ENCODE measurements at places on chromosomes 5 and 9. TPM values are rescaled to one million over a fixed set of nuclear protein-coding genes. Genes with fewer than 3 reads are reported as not detected.

DNA sequence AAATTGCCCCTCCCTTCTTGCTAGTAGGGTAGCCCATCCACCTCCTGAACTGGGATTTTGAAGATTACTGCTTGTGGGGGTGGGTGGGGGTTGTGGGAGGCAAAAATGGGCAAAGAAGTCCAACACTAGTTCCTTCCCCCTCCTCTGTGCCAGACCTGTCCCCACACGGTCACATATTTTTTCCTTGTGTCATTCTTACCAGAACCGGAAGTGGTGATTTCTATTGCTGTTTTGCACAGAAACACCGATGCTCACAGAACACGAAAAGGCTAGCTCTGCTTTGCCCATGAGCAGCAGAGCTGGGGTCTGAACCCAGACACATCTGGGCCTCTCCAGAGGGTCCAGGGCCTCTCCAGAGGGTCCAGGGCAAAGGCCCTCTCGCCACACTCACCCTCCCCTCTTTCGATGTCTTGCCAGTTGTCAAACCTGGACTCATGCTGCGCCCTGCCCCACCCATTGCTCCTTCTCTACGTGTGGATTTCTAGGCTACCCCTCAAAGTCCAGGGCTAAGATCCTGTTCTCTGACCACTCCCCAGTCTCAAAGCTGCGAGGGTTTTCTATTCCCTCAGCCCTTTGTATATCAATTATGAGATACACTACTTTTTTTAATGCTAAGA, 264.4 kb upstream of the MSX2 start:
- no peak overlapping the region for H3K27ac ChIP-seq
- no peaks in the 10 kb centered on the region for H3K27me3 ChIP-seq
- no peaks in the 10 kb centered on the region for H3K36me3 ChIP-seq
- H3K4me1 ChIP-seq: peaks cover 8% of the 10 kb centered on the region
- DNase-seq: no peak

- no peaks in the 10 kb centered on the region for H3K27me3 ChIP-seq
- H3K4me3 ChIP-seq: no peak overlapping the region
- no peak overlapping the region for H3K27ac ChIP-seq
- no peak for DNase-seq
- no peaks in the 10 kb centered on the region for H3K36me3 ChIP-seq
These were observed 204.3 kb downstream of the PIK3R1 start for GRCh38 chr5:68419637-68420452.

The SPACA9 gene
- total RNA-seq: 2.3 TPM

The C9orf50 gene
- total RNA-seq: not detected

DNA sequence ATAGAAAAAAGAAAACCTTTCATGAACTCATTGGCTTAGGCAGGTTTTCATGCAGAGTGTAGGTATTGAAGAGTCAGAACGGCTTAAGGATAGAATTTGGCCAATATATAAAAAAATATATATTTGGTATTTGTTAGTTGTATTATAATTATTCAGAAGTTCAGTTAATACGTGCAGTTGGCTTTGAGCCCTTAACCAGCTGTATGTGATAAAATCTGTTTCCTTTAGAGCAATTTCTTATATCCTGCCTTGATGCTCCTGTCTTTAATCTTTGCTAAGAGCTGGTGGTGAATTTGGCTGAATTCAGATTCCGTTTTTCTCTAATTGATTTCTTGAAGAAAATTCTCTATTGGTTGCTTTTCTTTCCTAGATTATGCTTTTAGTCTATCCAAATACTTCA, 3.7 kb downstream of the ANXA1 start:
- no peaks in the 10 kb centered on the region for H3K4me1 ChIP-seq
- no peaks in the 10 kb centered on the region for H3K27me3 ChIP-seq
- H3K4me3 ChIP-seq: no peak overlapping the region
- no peak overlapping the region for H3K27ac ChIP-seq
- H3K36me3 ChIP-seq: no peaks in the 10 kb centered on the region
- DNase-seq: no peak

DNA sequence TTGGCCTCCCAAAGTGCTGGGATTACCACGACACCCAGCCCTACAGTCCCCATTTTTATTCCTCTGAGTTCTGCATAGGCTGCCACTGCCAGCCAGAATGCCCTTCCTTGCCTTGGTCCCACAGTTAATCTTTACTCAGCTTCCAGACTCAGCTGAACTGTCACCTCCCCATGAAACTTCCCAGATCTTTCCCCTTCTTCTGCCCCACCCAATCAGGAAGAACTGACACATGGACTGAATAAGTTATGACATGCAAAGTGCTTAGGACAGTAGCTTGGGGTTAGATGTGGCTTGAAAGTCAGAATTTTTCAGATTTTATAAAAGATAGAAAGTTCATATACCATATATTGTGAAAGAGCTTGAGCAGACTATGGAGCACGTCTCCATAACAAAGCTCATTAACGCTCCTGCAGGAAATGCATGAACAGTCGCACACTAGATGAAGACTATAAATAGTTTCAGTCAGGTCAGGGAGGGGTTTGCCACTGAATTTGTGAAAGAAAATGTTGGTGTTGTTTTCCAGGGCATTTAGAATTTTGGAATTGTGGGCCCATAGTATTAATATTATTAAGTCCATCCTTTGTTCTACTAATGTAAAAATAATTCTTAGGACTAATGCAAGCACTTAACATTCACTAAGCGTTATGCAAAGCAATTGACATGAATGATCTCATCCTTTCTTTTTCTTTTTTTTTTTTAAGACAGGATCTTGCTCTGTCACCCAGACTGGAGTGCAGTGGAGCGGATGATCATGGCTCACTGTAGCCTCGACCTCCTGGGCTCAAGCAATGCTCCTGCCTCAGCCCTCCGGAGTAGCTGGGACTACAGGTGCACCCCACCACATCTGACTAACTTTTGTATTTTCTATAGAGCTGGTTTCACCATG, 36.1 kb upstream of the DENND1A start:
- no peak for DNase-seq
- no peaks in the 10 kb centered on the region for H3K36me3 ChIP-seq
- no peaks in the 10 kb centered on the region for H3K4me1 ChIP-seq
- H3K27me3 ChIP-seq: no peaks in the 10 kb centered on the region
- no peak overlapping the region for H3K4me3 ChIP-seq
- H3K27ac ChIP-seq: no peak overlapping the region

The ZFP37 gene
- total RNA-seq: 0.33 TPM

DNA sequence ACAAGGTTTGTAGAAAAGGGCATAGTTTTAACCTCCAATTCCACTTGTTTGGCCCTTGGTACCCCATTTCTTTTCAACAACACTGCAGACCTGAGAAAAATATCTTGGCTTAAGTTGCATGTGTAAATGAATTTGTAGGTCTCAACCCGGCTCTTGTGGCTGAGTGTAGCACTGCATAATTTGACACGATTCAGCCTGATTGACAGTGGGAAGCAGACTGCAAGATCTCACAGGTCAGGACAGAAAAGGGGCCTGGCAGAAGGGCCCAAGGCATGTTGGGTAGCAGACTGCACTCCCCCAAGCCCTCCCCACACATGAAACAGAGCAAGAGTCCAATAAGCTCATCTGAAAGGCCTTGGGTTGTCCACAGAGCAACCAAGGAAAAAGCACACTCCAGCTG, 169.7 kb upstream of the SMARCA2 start:
- no peak overlapping the region for H3K4me3 ChIP-seq
- no peak overlapping the region for H3K27ac ChIP-seq
- H3K36me3 ChIP-seq: no peaks in the 10 kb centered on the region
- DNase-seq: no peak

DNA sequence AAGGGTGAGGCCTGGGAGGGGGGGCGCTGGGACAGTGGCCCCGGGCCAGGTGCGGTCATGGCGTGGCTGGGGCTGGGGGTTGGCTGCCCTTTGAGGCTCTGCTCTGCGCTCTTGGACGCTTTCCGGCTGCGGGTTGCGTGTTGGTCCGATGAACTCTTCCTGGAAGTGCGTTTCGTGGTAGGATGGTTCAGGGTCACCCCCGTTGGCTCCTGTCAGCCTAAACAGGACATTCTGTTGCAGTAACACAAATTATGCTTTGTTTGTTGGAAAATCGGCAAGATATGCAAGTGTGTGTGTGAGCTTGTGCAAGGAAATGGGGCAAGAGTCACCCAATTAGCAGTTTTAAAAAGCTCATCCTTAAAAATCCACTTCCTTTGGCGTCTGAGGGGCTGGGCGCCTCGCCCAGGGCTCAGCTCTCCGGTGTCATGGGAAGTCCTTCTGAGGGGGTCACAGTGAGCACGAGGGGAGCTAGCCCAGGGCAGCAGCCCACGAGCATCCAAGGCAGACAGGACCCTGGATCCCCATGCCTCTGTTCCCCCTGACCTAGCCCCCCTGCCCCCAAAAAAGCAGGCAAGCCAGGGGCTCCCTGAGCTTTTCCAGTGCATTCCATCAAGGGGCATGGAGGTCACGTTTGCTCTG, 22.2 kb upstream of the RNU6ATAC start:
- DNase-seq: no peak
- H3K27ac ChIP-seq: no peak overlapping the region
- H3K27me3 ChIP-seq: no peaks in the 10 kb centered on the region

The ADGRD2 gene
- not detected for total RNA-seq

GRCh38 chr9:138060881-138061280, 183.3 kb downstream of the CACNA1B start:
- no peaks in the 10 kb centered on the region for H3K27me3 ChIP-seq
- DNase-seq: peak; percentile 1
- H3K27ac ChIP-seq: no peak overlapping the region
- H3K4me1 ChIP-seq: no peaks in the 10 kb centered on the region

All from body of pancreas (tissue), 4 donors.